NK-92 treated with Interleukin-12 subunit alpha and Interleukin-12 subunit beta, amount 100 ng/mL, for 24 hours (cell line): ENCODE measurements at places on chromosomes 11 and 22.
A peak's percentile ranks its signal among the peaks of the same experiment; 100 is the strongest.

GRCh38 chr22:47796128-47796908, 1033.9 kb downstream of the TBC1D22A start:
- no peak for DNase-seq

DNA sequence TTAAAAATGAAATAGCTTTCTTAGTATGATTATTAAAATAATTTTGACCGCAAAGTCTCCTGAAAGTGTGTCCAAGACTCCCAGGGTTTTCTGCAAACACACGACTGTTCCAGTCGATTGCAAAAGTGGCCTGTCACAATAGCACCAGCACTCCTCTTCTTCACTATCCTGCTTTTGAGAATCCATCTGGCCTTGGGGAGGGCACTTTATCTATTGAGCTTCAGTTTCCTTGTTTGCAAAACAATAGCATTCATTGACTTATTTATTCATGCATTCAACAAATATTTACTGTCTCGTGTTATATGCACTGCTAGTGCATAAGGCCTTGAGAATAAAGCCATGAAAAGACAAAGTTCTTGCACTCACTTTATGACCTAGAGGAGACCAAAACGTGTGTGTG, 96.2 kb upstream of the NTM start:
- DNase-seq, result no peak

DNA sequence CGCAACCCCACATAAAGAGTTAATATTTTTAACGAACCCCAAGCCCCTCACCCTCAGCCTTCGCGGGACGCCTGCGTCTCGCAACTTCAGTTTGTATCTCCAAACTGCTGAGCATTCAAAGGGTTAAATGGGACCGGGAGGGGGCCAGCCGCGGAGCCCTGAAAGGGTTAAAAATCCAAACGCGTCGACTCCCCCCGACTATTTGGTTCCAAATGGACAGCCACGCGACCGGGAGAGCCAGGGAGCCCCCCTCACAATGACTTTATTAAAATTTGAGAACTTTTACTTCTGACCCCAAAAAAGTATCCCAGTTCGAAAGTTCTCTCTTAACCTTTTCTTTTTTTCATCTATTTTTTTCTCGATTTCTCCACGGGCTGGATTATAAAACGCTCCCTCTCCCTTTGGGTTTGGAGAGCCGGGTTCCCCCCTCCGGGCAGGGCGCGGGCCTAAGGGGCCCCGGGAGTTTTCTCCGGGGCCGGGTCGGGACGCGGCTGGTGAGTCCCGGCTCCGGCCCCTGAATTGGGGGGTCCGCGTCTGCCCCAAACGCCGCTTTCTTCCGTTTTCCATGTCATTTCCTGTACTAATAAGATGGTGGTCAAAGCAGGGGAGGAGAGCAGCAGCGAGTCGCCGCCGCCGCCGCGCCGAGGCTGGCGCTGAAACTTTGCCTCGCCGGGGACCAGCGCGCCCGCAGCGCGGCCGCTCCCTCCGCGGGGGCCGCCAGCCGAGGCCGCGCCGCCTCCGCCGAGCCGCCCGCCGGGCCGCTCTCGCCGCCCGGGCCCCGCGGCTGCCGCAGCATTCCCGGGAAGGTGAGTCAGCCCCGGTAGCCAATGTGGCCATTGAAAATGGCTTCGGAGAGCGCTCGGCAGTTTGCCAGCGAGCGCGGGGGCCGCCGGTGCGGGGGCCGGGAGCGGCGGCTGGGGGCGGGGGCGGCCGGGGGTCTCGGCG, at the start of gene PRDM11:
PRDM11 (plus strand) TSS at position 568 of the 945 bp plus-strand sequence. CDS start 35,128 bp downstream, outside the sequence.
- DNase-seq, result peak; percentile 37

DNA sequence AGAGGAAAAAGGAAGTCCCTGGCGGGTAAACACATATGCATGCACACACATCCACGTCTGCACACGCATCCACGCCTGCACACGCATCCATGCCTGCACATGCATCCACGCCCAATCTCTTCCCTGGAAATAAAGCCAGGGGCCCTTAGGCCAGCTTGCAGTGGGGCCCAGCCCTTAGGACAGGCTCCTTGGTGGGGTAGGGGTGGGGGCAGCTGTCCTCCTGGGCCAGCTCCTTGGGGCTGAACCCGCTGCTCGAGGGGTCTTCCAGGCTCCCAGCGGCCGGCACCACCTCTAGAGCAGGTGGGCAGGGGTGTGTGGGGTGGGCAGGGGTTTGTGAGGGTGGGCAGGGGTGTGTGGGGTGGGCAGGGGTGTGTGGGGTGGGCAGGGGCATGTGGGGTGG, 1.9 kb downstream of the C11orf21 start:
- no peak for DNase-seq

GRCh38 chr11:107751082-107751481, 39.2 kb upstream of the SLN start:
- DNase-seq, result no peak

GRCh38 chr11:2186669-2187279, 15.2 kb upstream of the TH start:
- no peak for DNase-seq

- no peak for DNase-seq
These were observed 615 bp downstream of the FADS3 start for GRCh38 chr11:61890529-61891330.

DNA sequence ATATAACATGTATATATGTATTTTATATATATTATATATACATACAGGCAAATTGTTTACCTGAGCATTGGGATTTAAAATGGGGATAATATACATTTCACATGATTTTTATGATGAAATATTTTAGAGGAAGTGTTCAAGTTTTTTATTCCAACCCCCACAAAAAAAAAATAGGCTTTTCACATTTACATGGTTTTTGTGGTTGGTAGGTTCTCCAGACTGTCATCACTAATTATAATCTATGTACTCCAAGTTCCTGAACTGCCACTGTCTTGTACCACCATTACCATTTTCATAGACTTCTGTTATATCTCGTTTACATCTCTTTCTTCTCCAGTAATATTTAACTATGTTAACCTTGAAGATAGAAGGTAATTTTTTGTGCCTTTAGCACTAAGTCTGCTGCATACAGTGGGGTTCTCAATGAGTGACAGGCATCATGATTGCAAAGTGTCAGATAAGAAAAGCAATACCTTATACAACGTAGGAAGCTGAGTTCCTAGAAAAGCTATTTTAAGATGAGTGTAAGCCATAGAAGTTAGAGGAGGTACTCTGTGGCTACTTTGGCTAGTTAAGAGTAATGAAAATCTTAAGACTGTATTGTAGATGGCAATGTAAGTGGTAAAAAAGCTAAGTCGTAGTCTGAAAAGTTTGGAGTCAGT, 5.2 kb downstream of the TMEM126A start:
- no peak for DNase-seq

DNA sequence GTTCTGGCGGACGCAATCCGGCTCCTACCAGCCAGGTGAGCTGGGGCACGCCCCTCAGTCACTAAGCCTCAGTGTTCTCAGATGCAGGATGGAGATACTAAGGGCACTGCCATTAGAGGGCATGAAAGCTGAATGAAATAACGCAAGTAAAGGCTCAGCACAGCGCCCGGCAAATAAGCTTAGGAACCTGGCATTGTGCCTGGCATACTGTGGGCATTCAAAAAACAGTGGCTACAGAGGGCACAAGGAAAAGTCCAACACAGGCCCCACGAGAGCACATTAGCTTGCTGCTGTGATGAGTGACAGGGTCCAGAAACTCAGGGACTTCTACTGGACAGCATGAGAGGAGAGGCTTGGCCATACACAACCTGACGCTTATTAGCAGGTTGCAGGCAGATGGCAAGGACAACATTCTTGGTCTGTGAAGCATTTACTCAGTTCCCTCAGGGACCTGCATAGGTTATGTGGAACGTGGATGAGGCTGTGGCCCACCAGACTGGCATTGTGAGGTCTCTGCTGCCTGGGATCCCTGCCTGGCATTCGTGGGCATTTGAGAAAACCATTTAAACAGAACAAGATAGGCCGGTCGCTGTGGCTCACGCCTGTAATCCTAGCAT, 12.2 kb downstream of the TXN2 start:
- no peak for DNase-seq

DNA sequence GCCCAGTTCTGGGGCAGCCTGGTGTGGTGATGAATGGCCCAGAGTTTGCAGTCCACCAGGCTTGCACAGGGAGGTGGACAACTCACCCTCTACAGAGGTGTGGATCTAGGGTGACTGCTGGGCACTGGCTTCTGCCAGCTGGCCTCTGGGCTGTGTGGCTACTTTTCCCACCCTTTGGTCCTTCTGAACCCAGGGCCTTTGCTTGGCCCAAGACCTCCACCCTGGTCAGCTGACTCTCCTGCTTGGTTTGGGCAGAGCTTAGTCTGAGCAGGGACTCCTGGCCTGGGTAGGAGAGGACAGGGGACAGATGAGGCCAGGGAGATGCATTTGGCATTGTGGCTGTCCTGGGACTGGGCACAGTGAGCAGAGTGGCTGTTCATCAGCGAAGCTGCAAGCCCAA, 83.0 kb upstream of the SHANK2 start:
- DNase-seq, result no peak

- no peak for DNase-seq
These were observed 38.1 kb downstream of the COA4 start for GRCh38 chr11:73838443-73839122.

- DNase-seq, result no peak
These were observed 1571.2 kb upstream of the RAG2 start for GRCh38 chr11:38169286-38169685.

DNA sequence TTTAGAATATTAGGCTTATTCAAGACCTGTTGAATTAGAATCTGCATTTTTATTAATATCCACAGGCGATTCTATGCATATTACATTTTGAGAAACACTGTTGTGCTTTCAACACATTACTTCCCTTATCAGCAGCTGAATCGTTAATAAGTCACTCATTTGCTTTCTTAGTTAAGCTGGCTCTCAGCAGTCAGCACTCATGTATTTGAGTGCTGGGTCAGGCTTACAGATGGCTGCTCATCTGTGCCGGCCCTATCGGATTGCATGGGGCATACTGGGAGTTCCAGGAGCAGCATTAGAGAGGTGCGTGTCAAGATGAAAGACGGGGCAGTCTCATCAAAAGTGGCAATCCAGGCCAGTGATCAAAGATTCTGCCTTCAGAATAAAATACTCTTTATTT, 10.8 kb upstream of the OR51L1 start:
- no peak for DNase-seq

DNA sequence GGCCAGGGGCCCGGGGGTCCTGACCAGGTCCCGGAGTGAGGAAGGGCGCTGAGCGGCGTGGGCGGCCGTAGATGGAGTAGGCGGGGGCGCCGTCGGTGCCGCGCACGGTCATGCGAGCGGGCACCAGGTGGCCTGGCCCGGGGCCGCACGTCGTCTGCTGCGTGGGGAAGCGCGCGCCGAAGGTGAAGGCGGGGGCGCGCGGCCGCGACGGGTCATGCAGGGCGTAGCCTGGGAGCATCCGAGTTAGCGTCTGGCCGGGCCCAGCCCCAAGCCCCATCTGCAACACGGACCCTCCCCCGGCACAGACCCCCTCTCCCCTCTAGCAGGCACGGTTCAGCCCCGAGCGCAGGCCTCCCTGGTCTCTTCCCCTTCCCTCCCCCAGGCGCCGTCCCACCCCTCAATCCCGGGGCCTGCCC, 1.7 kb upstream of the TYMP start:
- peak; percentile 58 for DNase-seq

DNA sequence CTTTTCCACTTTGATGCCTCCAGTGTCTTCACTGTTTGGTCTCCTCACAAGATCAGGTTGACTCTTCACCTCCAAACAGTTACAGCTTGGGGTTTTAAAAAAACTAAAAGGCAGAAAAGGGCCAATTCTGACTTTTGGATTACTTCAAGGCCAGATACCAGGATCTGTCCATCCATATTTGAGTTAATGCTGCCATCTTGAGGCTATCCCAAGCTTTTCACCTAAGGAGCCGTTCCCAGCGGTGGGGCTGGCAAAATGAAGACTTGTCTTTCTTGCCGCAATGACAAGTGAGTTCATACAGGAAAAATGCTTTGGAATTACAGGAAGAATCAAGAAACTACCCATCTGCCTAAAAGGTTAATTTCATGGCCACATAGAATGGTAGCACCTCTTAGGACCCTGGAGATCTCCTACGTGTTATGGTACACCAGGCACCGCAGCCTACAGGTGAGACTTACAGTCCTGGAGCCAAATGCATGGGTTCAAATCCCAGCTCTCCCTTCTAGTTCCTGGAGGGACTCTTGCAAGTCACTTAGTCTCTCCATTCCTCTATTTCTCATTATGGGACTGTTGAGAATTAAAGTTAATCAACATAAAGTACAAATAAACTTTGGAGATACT, 6.0 kb upstream of the OR5B21 start:
- DNase-seq, result no peak

DNA sequence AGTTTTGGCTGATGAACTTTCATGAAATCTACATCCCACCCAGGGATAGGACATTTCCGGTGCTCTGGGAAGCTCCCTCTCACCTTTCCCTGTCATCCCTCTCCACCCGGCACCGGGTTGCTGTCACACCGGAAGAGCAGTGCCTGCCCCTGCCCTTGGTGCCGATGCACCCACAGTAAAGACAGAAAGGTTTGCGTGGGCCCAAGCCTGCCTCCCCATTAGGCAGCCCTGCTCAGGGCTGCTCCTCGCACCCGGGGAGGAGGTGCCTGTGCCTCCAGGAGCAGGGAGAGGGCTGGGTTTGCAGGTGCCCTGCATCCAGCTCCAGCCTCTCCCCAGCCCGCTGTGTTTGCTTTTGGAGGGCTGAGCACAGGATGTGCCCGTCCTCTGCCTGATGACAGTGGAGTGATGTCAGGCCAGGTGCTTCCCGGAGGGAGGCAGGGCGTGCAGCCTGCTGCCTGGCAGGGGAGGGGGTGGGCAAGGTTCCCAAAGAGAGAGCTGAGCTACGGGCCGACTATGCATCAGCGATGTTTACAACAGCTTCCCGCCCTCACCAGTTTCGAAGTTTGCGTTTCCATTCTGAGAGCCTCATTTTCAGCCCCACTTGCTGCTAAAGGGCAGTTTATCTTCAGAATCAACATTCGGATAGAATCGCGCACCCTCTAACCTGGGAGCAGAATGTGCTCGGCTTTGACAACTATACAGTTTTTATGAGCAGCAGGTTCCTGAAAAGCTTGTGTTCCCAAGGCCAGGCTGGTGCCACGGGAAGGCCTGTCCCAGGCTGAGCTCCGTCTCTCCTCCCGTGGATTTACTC, 83.2 kb upstream of the CLDN5 start:
- DNase-seq, result no peak

DNA sequence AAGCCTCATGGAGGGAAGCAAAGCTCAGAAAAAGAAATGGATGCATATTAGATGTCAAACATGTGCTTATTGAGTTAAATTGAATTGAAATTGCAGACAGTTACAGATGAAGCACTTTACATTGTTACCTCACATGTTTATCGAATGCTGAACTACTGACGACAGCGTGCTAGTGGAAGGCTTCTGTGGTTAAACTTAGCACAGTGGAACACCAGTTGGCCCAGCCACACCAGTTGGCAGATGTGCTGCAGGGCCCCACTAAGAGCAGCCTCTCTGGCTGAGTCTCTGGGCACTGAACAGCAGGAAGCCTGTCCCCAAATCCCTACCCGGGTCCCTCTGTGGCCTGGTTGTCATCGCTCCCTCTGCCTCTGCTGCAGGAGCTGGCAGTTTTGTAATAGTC, 242.1 kb downstream of the NTM start:
- no peak for DNase-seq

GRCh38 chr11:63905179-63905578, 11.8 kb downstream of the RCOR2 start:
- DNase-seq, result no peak

DNA sequence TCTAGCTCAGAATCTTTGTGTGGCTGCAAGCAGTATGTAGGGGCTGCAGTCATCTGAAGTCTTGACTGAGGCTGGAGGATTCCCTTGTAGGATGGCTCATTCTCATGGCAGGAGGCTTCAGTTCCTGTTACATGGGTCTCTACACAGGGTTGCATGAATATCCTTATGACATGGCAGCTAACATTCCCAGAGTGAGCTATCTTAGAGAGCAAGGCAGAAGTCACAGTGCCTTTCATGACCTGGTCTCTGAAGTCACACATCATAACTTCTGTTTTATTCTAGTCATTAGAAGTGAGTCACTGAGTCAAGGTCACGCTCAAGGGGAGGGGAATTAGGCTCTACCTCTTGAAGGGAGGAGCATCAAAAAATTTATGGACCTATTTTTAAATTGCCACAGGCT, 10.3 kb upstream of the SPON1 start:
- DNase-seq, result no peak
